GM04503 (cell line): ENCODE measurements at places on chromosomes 5 and 9.

- DNase-seq, result no peak
Observed at GRCh38 chr5:99104538-99105132, 175.8 kb upstream of the CHD1 start.

DNA sequence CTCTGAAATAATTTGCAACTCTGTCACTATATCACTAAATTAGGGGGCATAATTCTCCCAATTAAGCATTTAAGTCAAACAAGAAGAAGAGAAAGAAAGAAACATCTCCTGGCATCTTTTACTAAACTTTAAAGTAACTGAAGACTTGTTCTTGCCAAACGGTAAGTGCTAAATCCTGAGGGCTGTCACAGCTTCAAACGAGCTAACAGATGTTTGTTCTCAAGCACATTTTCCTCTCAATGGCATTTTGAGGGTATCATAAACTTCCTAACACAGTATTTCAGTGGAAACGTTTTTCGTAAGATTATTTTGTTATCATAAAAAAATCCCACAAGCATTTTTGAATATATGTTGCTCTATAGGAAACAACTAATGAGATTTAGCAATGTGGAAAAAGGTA, 169.5 kb upstream of the TAS2R1 start:
- DNase-seq, result no peak

DNA sequence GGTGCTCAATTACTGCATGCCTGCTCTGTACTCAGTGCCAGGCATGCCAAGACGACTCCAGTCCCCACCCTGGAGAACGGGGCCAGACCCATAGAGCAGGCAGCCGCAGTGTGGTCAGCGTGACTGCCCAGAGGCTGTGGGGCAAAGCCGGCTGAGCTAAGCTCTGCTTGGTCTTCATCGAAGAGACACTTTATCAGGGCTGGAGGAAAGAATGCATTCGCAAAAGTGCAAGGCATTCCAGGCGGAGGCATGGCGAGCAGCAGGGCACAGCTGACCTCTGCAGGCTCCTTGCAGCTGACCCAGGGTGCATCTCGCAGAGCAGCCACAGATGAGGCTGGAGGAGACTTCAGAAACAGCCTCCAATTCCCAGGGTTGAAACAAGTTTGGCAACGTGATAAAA, 13.6 kb downstream of the MED27 start:
- DNase-seq, result no peak

GRCh38 chr9:107612136-107612535, 122.6 kb upstream of the KLF4 start:
- no peak for DNase-seq

- DNase-seq, result no peak
Observed at GRCh38 chr5:150208187-150209098, 18.6 kb downstream of the SLC6A7 start.

DNA sequence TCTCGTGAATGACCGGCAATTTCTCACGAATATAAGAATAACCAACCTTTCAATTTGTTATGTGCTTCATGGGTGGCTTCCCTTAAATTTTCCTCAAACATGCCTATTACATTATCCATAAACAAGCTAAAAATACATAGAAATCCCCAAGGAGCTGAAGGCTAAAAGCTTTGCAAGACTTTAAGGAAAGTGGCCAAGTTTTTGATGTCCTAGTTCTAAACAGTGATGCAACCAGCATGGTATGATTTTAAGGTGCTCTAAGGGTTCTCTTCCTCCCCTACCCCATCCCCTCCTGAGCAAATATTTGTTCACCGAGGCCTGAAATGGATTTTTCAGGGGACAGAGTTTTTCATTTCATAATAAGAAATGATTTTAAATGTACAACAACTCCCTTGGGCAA, 79.8 kb downstream of the RGS7BP start:
- DNase-seq, result no peak

- DNase-seq, result no peak
Observed at GRCh38 chr9:121622387-121623203, 28.8 kb upstream of the DAB2IP start.

GRCh38 chr5:80964491-80964890, 4.3 kb downstream of the RASGRF2 start:
- DNase-seq, result no peak

DNA sequence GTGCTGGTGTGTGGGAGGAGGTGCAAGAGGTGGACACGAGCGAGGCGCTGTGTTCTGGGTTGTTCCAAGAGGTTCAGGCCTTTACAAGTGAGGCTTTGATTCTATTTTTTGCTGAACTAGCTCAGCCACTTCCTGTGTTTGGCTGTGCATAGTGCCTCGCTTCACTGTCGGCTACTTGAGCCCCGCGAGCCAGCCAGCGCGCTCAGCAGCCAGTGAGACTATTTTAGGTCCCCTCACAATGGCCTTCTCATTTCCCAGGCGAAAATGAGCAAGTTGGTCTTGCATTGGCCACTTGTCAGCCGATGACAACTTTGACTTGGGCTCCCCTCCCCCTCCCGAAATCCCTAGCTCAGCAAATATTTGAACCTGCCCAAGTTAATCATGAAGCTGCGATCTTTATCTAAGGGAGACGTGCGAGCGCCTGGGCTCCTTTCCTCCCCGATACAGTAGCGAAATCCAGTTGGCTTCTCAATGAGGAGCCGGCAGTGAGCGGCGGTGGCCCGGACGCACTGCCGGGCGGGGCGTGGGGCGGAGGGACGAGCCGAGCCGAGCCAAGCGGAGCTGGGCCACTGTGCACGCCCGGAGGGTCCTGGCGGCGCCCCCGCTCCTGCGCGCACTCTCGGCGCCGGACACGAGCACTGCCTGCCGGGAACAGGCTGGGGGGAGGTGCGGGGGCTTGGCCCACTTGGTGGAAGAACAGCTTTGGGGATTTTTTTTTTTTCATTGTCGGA, 72.6 kb downstream of the PIK3R1 start:
- no peak for DNase-seq

- no peak for DNase-seq
Observed at GRCh38 chr9:107228496-107229039, 54.5 kb upstream of the RAD23B start.

DNA sequence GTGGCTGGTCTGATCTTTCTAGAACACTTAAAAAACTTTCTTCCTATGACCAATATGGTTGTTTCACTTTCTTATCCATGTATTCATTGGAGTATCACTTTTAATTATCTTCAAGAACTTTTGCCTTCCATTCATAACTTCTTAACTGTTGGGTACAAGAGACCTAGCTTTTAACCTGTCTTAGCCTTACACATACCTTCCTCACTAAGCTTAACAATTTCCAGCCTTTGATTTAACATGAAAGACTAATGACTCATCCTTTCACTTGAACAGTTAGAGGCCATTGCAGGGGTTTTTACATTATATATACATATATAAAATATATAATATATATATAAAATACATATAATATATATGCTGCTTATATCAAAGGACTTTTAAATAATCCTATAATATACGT, 57.9 kb downstream of the ABHD17B start:
- no peak for DNase-seq

DNA sequence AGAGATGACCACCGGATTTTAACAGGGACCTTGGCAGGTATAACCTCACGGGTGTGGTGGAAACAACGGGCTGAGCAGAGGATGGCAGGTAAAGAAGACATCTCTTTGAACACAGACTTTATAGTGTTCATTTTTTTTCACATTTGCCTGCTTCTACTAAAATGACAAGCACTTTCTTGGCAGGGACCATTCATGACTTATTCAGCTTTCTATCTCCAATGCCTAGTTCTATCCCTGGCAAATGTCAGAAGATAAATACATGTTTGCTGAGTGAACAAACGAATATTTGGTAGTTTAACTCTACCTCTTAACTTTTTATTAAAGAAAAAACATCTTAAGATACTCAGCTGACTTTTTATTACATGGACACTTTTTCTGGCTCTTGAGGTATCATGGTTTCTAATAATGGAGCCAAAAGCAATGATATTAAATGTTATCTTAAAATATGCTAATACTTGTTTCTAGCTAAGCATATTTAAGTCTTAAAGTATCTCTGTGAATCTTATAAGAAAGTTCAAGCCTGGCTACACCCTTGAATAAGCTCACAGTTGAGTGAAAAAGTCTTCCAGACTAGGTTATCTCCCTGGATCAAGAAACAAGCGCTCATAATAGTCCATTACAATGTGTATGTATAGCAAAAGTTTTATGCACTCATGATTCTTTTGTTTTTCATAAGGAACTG, 8.5 kb downstream of the ELL2 start:
- no peak for DNase-seq

- DNase-seq, result no peak
Observed at GRCh38 chr9:9970514-9970913, 642.3 kb downstream of the PTPRD start.

DNA sequence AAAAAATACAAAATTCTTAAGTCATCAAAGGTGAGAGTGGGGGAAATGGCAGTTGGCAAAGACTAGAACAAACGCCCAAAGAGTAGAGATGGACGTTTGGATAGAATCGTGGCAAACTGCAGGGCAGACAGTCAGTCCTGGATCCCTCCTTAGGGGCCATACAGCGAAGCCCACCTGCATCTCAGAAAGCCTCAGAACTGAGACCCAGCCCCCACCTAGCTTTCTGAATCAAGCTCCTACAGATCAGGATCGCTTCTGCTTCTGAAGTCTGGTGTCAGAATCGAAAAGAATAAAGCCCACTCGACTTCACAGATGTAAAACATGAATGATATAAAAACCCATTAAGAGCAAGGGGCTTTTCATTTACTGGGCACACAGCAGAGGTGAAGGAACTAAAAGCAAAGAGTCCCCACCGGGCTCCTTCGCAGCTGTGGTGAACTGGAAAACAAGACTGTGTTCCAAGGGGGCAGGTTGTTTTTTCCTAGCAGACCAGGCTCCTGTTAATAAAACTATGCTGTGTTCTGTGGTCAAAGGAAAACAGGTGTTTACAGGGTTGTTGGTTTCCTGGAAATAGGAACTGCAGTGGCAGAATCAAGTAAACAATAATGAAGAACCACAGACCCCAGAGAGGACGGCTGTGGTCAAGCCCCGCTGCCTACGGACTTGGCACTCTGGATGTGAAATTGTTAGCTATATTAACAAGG, 91.8 kb downstream of the TLE1 start:
- DNase-seq, result no peak

DNA sequence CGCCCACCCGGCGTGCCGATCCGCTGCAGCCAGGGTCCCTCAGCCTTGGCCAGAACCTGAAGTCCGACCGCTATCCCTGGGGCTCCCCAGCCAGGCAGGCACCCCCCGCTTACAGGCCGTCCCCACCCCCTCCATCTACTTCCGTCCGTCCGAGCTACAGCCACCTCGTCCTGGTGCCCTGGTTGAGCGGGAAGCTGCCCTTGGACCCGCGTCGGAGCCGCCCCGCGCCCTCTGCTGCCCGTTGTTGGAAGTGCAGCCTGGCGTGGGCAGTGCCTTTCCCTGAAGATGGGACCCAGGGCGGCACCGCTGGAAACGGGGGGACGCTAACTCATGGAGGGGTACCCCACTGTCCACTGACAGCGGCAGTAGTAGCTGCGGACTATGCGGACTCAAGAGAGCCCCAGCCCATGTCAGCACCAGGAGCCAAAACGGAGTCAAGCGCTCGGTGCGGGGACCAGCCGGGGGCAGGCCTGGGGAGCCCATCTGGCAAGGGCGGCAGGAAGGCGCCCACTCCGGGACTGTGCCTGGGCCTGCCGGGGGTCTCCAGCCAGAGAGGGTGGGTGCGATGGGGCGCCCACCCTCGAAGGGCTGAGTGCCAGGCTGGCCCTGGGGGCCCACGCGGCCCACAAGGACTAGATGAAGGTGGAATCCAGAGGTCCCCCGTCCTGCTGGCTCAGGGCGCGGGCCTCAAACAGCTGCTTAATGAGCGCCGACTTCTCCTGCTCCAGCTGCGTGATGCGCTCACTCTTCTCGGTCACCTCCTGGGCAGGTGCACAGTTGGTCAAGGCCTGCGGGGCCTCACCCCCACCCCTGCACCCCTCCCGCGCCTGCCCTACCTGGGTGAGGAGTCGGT, 6.1 kb downstream of the SAPCD2 start:
- no peak for DNase-seq

DNA sequence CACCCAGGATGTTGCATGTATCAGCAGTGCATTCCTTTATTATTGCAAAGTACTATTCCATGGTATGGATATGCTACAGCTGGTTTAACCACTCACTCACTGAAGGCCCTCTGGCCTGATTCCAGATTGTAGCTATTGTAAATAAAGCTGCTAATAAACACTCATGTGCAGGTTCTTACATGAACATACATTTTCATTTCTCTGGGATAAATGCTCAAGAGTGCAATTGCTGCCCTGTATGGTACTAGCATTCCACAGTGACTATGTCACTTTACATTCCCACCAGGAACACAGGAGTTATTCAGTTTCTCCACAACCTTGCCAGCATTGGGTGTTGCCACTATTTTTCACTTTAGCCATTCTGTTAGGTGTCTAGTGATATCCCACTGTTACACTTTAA, 267.6 kb downstream of the SPOCK1 start:
- DNase-seq, result no peak
